CD4-positive, alpha-beta T cell treated with Interleukin-6 for 4 hours (primary cell): ENCODE measurements at places on chromosomes 1 and 21.
A peak's percentile ranks its signal among the peaks of the same experiment; 100 is the strongest.

GRCh38 chr1:221908573-221908972 lies 166.7 kb upstream of the DUSP10 start:
- no peak for DNase-seq

DNA sequence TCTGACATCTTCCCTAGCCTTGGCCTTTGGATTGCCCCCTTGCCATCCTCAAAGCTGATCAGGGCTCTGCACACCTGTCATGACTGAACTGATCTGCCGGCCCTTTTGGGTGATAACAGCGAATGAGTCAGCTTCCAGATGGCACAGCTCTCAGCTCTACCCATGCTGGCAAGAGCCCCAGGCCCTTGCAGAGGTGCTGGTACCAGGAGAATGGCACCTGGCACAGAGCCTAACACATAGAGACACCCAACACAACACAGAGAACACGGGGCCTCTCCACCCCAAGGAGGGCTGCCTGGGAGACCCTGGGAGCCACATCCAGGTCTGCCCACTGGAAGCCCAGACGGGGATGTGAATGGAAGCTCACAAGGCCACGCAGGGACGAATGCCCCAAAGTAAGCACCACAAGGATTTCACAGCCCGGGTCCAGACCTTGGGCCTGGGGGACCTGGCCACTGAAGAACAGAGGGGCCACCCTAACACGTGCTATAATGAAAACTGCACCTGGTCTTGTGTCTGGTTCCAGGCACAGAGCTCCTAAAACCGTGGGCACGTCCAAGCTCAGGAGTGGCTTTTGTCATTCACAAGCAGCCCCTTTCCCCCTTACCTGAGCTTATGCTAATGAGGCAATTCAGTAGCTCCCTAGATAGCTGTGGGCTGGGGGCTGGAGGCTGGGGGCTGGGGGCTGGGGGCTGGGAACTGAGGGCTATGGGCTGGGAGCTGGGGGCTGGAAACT lies 160.5 kb downstream of the NPHP4 start:
- DNase-seq = no peak

DNA sequence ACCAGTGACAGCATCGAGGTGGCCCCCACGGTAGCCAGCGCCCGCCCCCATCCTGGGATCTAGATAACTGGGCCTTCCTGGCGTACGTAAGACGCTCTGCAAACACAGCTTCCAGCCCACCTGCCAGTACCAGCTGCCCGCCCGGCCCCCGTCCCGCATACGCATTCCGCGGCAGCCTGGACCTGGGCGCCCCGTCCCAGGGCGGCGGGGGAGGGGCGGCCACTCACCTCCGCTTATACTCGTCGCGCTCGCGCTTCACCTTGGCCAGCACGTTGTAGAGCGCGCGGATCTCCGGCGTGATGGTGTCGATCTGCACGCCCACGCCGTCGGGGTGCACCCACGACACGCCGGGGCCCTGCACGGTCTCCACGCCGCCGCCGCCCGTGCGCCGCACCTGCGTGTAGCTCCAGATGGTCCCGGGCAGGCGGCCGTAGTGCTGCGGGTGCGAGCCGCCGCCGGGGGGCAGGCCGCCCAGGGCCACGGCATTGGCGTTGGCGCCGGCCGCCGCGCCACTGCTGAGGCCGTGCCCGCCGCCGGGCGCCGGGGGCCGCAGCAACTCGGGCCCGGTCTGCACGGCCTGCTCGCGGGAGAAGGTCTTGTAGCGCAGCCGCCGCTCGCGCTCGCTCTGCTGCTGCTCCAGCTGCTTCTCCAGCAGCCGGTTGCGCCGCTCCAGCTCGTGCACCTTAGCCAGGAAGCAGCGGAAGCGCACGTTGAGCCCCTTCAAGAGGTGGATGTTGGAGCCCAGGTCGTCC lies 859 bp downstream of the IFFO2 start:
- DNase-seq = peak; percentile 67

- peak; percentile 41 for DNase-seq
These were observed 153.5 kb upstream of the SOD1 start for GRCh38 chr21:31505975-31506374.

DNA sequence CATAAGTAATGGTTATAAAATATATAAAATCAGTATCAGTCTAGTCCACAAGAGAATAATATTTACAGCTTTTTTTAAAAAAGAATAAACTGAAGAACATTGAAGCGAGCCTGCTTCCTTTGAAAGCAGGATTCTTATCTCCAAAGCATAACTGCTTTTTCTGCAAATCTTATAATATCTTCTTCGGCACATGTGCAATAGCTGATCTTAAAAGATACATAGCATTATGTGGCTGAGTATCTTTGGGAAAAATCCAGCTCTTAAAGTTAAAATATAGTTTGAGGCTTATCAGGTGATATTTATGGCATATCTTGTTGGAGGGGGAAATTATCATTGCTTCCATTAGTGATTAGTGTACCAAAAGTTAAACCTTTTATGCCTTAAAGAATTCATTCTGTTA lies 523.9 kb upstream of the ADGRL4 start:
- DNase-seq = no peak

DNA sequence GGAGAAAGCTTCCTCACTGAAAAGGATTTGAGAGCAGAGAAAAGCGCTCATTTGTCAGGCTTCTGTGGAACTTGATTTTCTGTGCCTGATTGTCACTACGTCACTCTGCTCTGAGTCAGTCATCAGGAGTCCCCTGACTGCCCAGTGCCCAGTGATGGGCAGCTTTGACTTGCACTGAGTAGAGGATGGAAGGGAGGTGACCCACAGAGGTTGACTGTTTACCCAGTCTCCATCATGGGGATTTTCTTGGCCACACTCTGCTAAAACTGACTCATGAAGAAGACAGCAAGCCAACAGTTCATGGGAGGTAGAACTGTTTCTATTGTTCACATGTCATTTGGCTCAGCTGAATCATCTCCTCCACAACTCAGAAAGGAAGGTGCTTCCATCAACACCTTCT lies 82.1 kb upstream of the DUSP10 start:
- no peak for DNase-seq

DNA sequence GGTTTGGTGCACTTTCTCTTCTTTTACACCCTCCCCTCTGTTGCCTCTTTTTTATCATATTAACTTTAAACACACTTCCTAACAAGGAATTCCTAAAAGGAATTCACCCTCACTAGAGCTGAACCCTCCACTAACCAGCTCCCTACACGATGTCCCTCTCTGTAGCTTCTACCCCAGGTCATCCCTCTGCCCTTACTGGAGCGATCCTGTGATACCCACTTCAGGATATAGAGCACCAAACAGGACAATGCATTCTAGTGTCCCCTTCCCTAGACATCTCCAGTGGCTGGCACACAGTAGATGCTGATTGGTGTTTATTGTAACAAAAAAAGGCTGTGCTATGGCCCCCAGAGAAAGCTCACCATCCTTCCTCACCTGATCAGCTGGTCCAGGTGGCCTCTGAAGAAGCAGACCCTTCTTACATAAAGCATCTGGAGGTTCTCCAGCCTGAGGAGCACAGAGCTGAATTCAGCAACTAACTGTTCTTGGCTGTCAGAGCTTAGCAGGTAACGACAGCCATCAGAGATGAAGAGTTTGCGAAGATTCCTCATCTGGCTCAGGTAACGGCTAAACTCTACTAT lies 1.4 kb downstream of the PRAMEF18 start:
- DNase-seq = no peak

DNA sequence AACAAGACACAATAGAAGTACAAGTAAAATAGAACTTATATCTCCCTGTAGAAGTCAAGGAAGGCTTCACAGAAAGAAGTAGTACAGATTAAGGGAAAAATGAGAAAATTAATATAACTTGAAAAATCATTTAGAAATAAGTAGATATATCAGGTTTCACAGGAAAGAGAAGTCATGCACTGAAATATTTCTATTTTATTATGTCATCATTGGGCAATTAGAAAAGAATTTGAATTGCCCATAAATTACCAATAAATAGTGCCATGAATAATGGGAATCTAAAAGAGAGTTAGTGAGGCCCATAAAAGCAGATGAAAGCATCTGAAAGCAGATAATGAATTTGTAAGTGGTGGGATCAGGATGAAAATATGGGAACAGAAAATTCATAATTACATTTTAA lies 1597.8 kb downstream of the PLA2G4A start:
- no peak for DNase-seq

DNA sequence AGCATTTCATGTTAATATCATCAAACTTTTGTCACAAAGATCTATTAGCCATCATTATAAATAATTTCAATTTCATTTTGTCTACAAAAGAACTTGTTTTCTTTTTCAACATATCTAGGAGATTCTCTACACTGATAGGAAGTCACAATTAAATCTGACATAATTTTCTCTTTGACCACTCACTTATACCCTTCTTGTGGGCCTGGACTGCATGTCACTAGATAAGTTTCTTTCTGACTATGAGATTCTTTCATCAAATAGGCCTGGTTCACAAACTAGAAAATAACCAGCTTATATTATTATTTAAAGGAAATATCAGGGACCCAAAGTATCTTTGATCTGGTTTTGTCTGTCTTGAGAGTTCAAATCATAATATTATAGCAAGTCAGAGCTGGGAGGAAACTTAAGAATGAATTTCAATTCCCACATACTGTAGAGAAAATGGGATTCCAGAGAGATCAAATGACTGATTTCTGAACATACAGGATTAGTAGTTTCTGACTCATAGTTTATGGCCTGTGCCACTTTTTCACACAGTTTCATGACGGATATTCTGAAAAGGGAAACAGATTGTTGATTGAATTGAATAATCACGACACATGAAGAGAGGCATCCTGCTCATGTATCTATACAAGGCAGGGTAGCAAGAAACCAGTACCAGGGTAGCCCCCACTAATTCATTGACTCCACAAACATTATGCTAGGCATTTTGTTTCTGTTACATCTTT lies 355.8 kb downstream of the GPATCH2 start:
- no peak for DNase-seq

GRCh38 chr1:117577191-117577885 lies 28.5 kb upstream of the TENT5C start:
- no peak for DNase-seq

DNA sequence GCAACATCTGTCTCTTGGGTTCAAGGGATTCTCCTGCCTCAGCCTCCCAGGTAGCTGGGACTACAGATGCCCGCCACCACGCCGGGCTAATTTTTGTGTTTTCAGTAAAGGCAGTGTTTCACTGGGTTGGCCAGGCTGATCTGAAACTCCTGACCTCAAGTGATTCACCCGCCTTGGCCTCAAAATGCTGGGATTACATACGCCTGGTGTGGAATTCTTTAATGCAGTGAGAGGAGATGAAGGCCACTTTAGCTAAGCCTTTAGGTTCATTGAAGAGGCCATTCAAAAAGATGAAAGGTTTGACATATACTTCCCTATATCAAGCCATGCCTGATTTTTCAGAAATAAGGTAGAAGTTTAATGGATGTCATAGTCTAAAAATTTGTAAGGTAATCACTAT lies 162.7 kb downstream of the ST6GALNAC3 start:
- DNase-seq = no peak

DNA sequence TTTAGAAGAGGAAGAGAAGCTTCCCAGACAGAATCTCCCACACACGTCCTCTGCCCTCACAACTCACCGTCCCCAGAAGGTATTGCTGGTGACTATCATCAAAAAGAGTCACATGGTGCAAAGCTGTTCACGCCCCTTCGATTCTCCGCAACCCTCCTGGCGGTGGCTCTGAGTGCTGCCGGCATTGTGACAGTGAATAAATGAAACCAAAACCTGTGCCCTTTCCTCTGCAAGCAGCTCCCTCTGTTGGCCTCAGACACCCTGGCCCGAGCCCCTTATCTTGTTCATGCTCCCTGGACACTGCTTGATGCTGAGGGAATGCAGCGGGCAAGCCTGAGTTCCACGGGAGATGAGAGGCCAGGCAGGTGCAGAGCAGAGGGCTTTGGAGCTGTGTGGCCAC lies 510.3 kb downstream of the NPHP4 start:
- DNase-seq = peak; percentile 32

GRCh38 chr1:32623775-32624174 lies 26.6 kb downstream of the ZBTB8OS start:
- no peak for DNase-seq

GRCh38 chr1:58926152-58926551 lies 142.3 kb upstream of the JUN start:
- no peak for DNase-seq

DNA sequence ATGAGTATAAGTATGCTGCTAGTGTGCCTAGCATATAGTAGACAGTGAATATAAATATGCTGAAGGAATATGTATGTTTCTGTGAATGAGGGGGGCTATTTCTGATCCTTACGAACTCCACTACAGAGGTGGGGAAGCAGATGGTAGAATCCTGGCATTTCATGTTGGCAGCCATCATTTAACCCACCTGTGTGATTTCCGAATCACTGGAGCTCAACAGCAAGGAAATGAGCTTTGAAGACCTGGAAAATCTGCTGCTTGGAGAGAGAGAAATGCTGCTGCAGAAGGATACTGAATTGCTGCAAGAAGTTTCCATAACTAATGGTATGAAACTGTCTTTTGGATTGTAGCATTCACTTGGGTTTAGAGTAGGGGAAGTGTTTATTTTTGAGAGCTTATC lies 83.5 kb downstream of the RABGAP1L start:
- DNase-seq = no peak

GRCh38 chr1:25689686-25690381 lies 73.2 kb downstream of the MAN1C1 start:
- DNase-seq = peak; percentile 40

GRCh38 chr1:164480285-164480907 lies 78.6 kb upstream of the PBX1 start:
- no peak for DNase-seq

- no peak for DNase-seq
These were observed 2.7 kb upstream of the MIS18A start for GRCh38 chr21:32281531-32281930.

DNA sequence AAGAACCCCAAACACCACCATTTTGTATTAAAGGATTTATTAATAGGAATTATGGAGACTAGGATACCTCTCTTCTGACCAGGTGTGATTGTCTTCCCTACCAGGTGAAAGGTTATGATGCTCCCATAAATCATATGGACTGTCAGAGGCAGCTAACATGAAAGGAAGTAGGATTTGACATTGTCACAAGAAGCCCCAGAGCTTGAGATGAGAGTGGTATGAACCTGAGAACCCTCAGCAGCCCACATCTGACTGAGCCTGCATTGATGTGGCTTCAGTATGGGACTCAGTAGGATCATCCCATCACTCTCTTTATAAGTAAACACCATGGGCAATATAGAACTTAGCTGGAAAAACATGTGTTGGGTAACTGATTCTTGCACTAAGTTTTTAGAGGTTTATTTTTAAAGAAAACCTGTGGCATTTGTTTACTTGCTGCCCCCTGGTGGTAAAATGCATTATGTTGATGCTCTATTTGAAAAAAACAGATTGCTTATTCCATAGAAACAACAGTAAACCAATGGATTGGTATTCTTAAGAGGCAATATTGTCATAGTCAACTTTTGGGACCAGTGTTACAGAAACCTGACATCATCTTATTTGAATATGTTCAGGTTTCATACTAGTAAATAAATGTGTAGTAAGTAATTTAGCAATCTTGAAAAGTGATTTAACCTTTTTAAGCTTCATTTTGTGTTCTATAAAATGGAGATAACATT lies 16.6 kb upstream of the CACYBP start:
- DNase-seq = peak; percentile 65

DNA sequence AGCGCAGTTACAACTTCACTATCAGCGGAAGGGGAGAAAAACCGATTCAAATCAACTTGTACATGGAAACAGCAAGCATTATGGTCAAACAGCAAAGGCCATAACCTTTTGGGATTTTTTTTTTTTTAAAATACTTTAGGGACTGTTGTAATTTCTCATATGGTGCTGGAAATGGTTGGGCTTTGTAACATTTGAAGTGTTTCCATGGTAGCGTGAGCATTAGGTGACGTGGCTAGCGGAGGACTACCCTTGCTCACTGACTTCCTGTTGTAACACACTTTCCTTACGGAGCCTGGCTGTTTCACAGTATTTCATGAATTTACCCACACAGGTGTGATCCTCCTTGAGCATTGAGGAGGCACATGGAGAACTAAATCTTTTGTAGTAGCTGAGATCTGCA lies 269.5 kb downstream of the TM2D1 start:
- no peak for DNase-seq
